ENCODE measurements at places on chromosomes 1 and 21.

GRCh38 chr1:6487804-6488484 is 3.5 kb downstream of the PLEKHG5 start:
- no peak for DNase-seq

GRCh38 chr1:184854496-184855140 is 100.0 kb upstream of the EDEM3 start:
- DNase-seq, result peak; percentile 35

GRCh38 chr1:163173121-163173520 is 29.6 kb downstream of the RGS5 start:
- no peak for DNase-seq

- DNase-seq, result no peak
Observed at GRCh38 chr1:238360474-238360873, 469.8 kb upstream of the ZP4 start.

DNA sequence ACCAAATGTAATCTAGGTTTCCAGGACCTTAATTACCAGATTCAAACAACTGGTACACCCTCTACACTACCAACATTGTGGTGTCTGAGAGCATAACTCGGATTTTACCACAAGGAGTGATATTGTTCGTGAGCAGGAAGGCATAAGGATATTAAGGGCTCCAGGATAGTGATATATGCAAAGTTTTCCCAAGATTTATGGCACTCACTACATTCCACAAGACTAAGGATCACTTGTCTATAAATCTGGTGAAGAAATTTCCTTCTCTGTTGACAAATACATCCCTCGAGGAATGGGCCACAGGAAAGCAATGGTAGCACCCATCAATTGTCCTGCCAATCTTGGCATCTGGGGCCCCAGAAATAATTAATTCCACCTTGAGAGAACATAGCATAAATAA is 43.1 kb upstream of the PLD5 start:
- DNase-seq, result no peak

GRCh38 chr1:117753652-117754051 is 147.8 kb downstream of the TENT5C start:
- peak; percentile 34 for DNase-seq

GRCh38 chr1:41490911-41491310 is 6.4 kb upstream of the EDN2 start:
- DNase-seq, result no peak

- DNase-seq, result no peak
Observed at GRCh38 chr1:2525572-2525919, 850 bp downstream of the PANK4 start.

GRCh38 chr1:22509815-22510214 is 53.5 kb upstream of the EPHA8 start:
- no peak for DNase-seq

DNA sequence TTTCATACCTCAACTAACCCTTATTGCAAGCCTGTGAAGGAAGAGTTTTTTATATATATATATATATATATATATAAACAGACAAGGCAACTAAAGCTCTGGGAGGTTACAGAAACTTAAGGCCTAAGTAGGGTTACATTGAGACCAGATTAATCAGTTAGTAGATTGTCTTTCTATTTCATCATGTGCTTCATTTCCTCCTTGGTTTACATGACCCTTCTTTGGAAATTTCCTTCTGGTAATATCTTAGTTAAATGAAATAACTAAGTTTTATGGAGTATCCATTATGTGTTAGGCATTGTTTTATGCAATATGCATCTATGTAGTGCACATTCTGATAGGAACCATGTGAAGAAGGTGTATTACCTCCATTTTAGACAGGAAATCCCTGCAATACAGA is 112.7 kb downstream of the FGGY start:
- no peak for DNase-seq

- no peak for DNase-seq
Observed at GRCh38 chr21:42019101-42019605, 9.0 kb upstream of the ZBTB21 start.

GRCh38 chr1:172350856-172351255 is 69.6 kb upstream of the C1orf105 start:
- no peak for DNase-seq

GRCh38 chr1:19042675-19043578 is 86.5 kb upstream of the IFFO2 start:
- DNase-seq, result no peak

DNA sequence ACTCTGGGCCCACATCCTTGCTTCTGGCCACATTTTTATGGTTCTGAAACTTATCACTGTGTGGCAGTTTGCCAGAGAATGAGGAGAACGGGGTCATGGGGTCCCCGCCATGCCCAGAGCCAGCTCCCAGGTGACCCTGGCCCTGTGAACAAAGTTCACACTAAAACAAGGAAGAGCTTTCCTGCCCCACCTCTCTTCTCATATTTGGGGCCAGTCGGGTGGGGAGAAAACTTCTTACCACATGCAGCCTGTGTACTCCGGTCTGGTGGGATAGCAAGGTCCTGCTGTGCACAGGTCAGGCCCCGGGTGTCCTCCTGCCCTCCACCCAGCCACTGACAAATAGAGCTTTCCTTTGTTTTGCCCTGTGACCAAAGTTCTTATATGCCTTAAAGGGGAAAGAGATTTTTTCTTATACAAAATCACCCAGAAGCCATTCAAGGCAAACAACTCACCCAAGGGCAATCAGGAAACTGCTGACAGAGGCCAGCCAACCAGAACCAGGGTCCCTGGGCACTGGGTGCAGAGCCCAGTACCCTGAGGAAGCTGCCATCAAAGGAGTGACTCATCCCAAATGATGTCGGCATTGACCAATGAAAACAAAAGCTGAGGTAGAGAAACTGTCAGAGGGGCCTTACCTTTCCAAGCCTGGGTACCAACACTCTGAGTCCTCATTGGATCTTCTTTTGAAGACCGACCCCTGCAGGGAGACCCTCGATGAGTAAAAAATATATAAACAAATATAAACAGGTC is 53.6 kb downstream of the OLIG1 start:
- no peak for DNase-seq
